Left lung (tissue), 14 donors: ENCODE measurements at places on chromosomes 5 and 9.

DNA sequence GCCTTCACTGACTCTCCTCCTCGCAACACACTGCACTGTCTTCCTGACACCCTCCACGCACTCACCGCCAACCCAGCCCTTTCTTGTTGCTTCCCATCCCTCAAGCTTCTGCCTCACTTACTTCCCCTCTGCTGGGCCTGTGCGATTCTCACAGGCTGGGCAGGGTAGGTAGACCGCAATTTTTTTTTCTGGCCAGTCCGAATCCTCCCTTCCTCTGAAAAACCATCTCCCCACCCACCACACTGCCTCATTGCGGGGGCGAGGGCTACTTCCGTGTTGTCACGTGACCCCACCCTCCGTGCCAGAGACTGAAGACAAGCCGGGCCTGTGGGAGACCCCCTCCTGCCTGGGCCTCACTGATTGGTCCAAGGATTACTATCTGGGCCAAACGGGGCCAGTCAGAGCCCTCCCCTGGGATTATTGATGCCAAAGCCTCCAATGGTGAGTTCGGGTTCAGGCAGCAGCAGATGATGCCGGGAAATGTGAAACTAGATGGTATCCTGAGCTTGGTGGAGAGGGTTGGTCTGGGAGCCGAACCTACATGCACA is 73.1 kb downstream of the STK10 start:
- peak; percentile 87 for DNase-seq
- no peaks in the 10 kb centered on the region for H3K27me3 ChIP-seq
- H3K36me3 ChIP-seq, result no peaks in the 10 kb centered on the region
- peaks cover 3% of the 10 kb centered on the region for H3K4me1 ChIP-seq
- H3K4me3 ChIP-seq, result no peak overlapping the region

- H3K36me3 ChIP-seq, result no peaks in the 10 kb centered on the region
- H3K4me1 ChIP-seq, result no peaks in the 10 kb centered on the region
Measured at GRCh38 chr5:1763960-1764605, 35.6 kb downstream of the MRPL36 start.

DNA sequence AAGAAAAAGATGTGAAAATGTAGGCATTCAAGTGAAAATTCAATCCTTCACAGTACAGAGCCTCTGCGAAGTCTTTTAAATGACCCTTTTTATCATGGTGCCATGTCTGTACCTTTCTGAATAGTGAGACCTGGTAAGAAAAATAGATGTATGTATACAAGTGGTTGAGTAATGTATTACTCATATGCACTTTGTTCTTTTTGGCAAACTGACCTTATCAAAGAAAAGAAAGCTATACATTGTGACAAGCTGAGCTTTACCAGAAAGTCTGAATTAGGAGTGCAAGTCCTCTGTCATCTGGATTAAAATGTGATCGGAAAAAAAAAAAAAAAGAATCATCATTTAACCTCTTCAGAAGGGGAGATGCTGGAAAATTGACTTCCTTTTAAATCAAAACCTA is 356.4 kb upstream of the CCNH start:
- no peak for DNase-seq
- no peaks in the 10 kb centered on the region for H3K4me1 ChIP-seq
- H3K27me3 ChIP-seq, result peaks cover 26% of the 10 kb centered on the region

- H3K4me3 ChIP-seq, result no peak overlapping the region
- H3K27ac ChIP-seq, result no peak overlapping the region
- no peaks in the 10 kb centered on the region for H3K27me3 ChIP-seq
- no peaks in the 10 kb centered on the region for H3K36me3 ChIP-seq
Measured at GRCh38 chr5:57366744-57367143, 115.9 kb downstream of the ACTBL2 start.
